Thymus (tissue), 14 donors: ENCODE measurements at places on chromosomes 5 and 9.

- no peaks in the 10 kb centered on the region for H3K36me3 ChIP-seq
- no peaks in the 10 kb centered on the region for H3K27me3 ChIP-seq
- H3K27ac ChIP-seq: no peak overlapping the region
Measured at GRCh38 chr9:97470076-97470475, 31.4 kb upstream of the TMOD1 start.

DNA sequence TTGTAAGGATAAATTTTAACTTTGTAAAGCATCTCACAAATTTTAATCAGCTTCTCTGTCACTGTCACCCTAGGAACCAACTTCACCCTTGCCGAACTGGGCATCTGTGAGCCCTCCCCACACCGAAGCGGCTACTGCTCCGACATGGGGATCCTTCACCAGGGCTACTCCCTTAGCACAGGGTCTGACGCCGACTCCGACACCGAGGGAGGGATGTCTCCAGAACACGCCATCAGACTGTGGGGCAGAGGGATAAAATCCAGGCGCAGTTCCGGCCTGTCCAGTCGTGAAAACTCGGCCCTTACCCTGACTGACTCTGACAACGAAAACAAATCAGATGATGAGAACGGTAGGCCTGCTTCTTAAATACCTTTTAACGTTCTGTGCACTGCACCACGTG, 916.3 kb upstream of the WWC1 start:
- no peaks in the 10 kb centered on the region for H3K4me1 ChIP-seq
- no peaks in the 10 kb centered on the region for H3K27me3 ChIP-seq
- H3K4me3 ChIP-seq: no peak overlapping the region
- no peak overlapping the region for H3K27ac ChIP-seq
- DNase-seq: no peak
- no peaks in the 10 kb centered on the region for H3K36me3 ChIP-seq

DNA sequence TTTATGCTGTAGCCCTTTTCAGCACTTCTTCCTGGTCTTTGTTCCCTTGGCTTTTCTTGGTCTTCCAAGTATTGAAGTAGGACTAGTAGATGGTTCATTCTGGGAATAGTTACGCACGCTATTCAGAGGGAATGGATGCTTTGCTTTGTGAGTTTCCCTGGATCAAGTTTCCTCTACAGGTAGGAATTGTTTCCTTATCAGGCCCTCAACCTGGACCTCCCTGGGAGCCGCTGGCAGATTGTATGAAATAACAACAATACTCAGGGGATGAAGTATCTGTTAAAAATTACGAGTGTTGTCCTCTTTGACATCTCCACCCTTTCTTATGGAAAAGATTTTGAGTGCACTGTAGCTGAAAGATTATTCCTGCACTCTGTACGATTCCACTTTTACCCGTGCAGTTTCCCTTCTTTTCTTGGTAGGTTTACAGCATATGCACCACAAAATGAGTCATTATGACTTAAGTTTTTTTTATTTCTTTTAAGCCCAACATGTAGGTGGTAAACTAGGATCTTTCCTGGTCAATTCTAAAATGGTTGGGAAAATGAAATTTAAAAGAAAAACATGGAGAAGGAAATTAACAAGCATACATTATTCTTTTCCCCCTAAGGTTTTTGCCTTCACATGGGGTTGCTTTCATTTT, 57.9 kb downstream of the ARHGAP26 start:
- DNase-seq: no peak
- H3K27me3 ChIP-seq: no peaks in the 10 kb centered on the region
- no peaks in the 10 kb centered on the region for H3K4me1 ChIP-seq
- no peaks in the 10 kb centered on the region for H3K36me3 ChIP-seq
- H3K27ac ChIP-seq: no peak overlapping the region
- H3K4me3 ChIP-seq: no peak overlapping the region

GRCh38 chr5:499233-500209, 24.7 kb downstream of the SLC9A3 start:
- H3K4me1 ChIP-seq: no peaks in the 10 kb centered on the region
- peaks cover 50% of the 10 kb centered on the region for H3K27me3 ChIP-seq
- no peak overlapping the region for H3K27ac ChIP-seq
- DNase-seq: no peak

GRCh38 chr9:121362813-121363621, 7.0 kb downstream of the STOM start:
- peaks cover 5% of the 10 kb centered on the region for H3K4me1 ChIP-seq
- no peaks in the 10 kb centered on the region for H3K36me3 ChIP-seq
- H3K4me3 ChIP-seq: no peak overlapping the region
